ENCODE measurements at places on chromosomes 6 and 20.

DNA sequence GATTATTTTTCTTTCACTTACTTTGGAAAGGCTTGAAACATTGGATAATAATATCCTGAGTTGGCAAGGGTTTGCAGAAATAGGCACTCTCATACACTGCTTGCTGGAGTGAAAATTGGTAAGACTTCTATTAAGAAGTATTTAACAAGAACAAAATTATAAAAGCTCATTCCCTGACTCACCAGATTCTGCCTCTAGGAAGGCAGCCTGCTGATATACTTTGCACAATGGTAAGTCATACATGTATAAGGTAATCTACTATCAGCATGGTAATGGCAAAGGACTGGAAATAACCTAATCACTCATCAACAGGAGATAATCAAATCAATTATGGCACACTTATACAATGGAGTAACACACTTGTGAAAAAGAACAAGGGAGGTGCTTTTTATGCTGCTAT is 85.8 kb downstream of the PLCG1 start:
- DNase-seq, result no peak

DNA sequence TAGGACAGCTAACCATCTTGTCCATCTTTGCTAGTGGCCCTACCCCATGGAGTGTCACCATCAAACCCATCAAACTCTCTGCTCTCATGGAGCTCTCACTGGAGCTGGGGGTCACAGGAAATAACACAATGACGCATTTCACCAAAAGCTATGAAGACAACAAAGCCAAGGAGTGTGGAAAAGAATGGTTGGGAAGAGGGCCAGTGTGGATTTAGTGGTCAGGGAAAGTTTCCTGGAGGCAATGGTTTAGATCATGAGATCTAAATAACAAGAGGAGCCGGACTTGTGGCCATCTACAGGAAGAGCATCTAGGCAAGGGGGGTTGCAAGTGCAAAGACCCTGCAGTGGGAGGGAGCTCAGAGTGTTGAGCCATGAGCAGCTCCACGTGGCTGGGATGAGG is 189.5 kb downstream of the BMP7 start:
- no peak for DNase-seq

- DNase-seq, result no peak
Measured at GRCh38 chr20:3796477-3797225, 541 bp downstream of the CDC25B start.

GRCh38 chr20:13213335-13213734 is 7.7 kb upstream of the ISM1 start:
- DNase-seq, result no peak

DNA sequence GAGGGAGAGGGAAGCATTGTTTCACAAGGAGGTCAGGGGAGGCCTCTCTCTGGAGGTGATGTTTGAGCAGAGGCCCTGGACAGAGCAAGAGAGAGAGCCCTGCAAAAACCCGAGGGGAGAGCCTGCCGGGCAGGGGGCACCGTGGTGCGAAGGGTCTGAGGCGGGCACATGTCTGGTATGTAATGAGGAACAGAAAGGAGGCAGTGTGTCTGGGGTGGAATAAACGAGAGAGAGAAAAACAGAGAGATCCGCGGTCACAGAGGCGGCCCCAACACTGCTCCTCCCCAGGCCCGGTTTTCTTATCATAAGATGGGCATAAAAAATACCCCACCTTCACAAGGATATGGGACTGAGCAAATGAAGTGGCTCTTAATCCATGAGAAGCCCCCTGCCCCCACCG is 119.2 kb downstream of the PREX1 start:
- DNase-seq, result no peak

DNA sequence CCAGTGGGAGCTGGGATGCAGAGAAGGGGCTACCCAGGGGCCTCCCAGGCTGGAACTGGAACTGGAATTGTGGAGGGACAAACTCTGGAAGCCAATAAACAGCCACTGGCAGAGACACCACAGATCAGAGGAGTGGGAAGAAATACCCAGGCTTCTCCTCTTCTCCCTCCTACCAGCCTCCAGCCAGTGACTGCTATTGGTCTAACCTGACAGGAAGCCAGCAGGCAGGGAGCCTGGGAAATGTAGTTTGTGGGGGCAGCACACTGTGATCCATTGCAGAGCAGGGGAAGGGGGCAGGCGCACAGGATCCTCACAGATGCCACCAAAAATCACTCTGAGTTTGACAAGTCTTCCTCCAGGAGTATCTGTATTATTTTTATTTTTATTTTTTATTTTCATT is 12.1 kb upstream of the MLN start:
- peak; percentile 57 for DNase-seq

Data from DMS79 treated with DMSO at 0.1 percent for 48 hours (cell line).